ENCODE measurements at places on chromosomes 11 and 22. TPM values are rescaled to one million over a fixed set of nuclear protein-coding genes. Genes with fewer than 3 reads are reported as not detected.

The CALCA gene
- not detected for polyA plus RNA-seq

The CCDC116 gene
- 0.49 TPM for polyA plus RNA-seq

DNA sequence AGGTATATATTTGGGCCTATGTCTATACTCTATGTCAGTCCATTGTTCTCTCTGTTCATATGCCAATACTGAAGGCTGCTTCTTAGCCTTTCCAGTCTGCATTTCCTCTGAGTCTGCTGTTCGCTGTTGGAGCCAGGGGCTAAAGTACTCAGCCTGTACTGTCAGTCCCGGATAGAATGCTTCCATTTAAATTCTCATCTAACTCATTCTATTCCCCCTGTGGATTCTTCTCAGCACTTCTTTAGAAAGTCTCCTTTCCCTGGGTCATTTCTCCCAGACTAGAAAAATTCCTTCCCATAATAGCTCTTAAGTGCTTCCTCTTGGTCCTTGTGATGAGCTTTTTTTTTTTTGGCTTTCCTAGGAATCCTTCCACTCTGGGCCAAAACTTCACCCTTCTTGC is 293.1 kb downstream of the KIRREL3 start:
- H3K4me3 ChIP-seq: no peak overlapping the region
- DNase-seq: peak; percentile 61
- H3K27ac ChIP-seq: no peak overlapping the region
- peaks cover 8% of the 10 kb centered on the region for H3K27me3 ChIP-seq
- H3K4me1 ChIP-seq: peaks cover 12% of the 10 kb centered on the region
- no peaks in the 10 kb centered on the region for H3K36me3 ChIP-seq

- no peak for DNase-seq
- no peaks in the 10 kb centered on the region for H3K27me3 ChIP-seq
Measured at GRCh38 chr11:126833065-126833464, 167.5 kb downstream of the KIRREL3 start.

Data from muscle of leg (tissue), 16 donors.